ENCODE measurements at places on chromosomes 3 and 15.
A peak's percentile ranks its signal among the peaks of the same experiment; 100 is the strongest.

GRCh38 chr3:104145164-104145563, 1221.5 kb upstream of the ALCAM start:
- no peak for DNase-seq

DNA sequence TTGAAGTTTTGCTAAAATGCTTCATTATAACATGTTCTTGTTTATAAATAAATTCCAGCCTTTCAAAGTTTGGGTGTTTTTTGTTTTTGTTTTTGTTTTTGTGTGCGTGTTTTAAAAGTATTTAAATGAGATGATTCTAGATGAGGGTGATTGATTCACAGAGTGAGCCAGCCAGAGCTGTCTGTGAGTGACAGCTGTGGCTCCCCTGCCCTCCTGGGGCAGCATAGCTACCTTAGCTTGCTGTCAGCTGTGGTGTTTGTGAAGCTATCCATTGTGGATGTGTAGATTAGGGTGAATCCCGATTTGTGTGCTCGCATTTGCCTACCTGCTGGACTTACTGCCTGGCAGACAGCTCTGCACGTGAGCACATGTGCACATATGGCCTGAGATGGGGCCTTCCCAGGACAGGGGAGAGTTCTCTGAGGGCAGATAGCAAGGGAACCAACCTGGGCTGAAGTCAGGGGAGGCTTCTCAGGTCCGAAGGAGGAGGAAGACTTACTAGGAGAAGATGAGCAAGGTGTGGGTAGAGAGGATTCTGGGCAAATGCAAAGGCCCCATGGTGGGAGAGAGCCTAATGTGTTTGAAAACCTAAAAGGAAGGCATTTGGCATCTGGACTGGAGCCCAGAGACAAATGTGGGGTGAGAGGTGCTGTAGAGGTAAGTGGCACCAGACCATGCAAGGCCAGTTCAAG, 124.2 kb downstream of the EEFSEC start:
- no peak for DNase-seq

DNA sequence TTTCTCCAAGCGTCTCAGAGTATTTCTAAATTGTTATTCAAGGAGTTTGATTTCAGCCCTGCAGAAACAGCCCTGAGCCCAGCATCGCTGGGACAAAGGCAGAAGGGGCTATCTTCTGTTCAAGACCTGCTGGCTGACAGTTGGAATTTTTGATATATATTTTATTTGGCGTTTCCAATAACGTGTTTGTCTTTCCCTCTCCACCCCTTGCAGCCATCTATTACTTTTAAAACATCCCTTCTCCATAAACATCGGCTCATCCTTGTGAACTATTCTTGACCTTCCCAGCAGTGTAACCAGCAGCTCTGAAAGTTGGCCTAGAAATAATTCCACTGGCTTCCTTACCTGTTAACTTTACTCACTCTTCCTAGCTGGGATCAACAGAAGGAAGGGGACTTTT, 5.5 kb upstream of the MEIS2 start:
- DNase-seq, result no peak

DNA sequence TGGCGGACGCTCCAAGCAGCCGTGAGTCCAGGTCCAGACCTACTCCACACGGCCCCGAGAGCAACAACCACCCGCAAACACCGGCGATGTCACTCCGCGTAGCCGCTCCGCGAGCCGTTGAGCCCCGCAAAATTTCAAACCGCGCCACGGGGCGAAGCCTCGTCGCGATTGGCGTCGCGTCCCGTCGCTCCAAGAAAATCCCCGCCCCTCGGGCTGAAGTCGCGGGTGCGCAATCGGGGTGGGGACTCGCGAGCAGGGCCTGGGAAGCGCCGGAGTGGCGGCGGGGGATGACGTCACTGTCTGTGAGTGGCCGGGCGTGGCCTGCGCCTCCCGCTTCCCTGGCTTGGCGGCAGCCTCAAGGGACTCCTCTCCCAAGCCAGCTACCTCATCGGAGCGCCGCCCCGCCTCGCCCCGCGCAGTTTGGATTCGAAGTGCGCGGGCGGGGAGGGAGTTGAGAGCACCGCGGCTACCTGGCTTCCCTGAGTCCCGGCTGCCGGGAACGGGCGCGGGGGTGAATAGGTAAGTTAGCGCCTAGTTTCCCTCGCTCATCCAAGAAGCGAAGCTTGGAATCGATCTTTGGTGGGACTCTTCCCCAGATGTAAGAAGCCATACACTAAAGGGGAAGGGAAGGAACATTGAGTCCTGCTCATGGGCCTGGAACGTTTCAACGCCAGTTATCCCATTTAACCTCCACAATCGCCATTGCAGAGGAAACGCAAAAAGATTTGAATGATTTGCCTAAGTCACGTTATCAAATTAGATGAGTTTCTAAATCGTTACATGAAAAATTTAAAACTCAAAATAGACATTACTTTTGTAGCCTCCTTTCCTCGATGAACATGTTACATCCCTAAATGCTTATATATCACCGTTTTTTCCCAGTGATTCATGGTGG, at the start of gene PRC1:
Gene PRC1 (minus strand): TSS at position 119 of the 895 bp plus-strand sequence. CDS start 118 bp downstream, at position 1.
- peak; percentile 94 for DNase-seq

GRCh38 chr3:183619624-183620251, 15.7 kb upstream of the KLHL24 start:
- DNase-seq, result no peak

GRCh38 chr3:130839813-130840212, 54.1 kb upstream of the ATP2C1 start:
- no peak for DNase-seq
